ENCODE measurements at places on chromosomes 11 and 22.

DNA sequence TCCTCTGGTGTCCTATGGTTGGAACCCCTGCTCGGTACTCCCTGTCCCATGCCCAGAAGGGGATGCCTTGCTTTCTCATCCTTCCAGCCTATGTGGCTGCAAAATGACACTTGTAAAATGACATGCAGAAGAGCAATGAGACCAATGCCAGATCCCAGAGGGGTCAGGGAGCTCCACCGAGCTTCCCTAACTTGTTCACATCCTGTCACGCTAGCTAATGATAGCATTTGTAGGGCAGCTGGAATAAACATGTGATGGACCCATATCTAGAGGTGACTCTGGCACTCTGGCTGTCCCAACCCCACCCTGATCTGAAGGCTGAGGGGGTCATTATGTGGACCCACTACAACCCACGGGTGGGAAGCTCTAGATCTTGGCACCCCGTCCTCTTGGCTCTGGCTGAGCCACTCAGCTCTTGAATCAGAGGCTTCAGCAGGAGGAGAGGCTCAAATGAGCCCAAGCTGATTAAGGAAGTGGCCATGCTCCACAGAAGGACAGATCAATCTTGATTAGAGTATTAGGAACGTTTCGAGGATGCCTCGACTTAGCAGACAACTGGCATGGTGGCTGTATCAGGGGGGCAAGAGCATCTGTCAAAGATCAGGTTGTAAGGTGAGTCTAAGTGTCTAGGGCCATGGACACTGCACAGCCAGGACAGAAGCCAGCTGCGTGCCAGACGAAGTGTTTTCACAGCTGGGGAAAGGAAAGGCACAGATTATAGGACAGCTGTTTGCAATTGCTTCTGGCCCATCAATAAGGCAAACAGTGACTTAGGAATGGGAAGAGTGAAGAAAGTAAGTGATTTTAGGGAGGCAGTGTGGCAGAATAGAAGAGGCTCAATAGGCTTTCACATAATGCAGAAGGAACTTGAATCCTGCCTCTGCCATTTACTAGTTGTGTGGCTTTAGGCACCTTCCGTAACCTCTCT lies 182.8 kb downstream of the KIRREL3 start:
- DNase-seq, result no peak

DNA sequence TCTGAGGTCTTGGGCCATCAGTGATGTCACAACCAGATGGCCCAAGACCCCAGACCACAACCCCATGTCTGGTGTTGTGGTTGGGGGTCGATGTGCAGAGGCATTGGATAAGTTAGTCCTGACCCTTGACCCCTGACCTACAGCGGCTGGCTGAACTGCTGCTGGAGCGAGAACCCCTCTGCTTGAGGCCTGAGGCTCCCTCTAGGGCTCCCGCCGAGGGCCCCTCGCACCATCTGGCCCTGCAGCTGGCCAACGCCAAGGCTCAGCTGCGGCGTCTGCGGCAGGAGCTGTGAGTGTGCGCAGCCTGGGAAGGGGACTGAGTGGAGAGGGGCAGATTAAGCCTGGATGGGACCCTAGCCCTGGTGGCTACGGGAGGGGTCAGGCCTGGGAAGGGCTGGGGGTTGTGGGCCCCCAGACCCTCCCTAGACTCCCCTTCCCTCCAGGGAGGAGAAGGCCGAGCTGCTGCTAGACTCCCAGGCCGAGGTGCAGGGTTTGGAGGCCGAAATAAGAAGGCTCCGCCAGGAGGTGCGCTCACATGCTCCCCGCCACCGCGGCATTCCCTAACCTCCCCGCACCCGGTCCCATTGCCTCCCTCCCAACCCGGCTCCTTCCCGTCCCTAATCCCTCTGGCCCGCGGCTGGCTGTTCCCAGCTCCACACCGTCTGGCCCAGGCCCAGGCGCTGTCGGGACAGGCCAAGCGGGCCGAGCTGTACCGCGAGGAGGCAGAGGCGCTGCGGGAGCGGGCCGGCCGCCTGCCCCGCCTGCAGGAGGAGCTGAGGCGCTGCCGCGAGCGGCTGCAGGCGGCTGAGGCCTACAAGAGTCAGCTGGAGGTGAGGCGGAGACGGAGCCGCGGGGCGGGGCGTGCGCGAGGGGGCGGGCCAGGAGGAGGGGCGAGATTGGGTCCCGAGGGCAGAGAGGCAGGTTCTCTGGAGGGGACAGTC lies 2.1 kb downstream of the CCDC88B start:
- peak; percentile 98 for DNase-seq

DNA sequence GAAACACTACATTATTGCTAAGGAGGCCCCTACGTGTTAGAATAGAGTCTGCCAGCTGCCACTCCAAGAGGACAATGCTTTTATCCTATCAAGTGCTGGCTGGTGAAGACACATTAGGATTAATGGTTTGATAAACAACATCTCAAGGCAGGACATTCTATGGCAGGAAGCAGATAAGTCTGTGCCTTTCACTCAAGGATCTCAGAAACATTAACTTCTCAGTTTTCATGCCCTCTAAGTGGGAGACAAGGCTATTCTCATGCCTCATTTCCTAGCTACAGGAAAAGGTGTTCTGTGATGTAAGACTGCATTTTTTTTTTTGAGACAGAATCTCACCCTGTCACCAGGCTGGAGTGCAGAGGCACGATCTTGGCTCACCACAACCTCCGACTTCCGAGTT lies 23.5 kb upstream of the TIMP3 start:
- DNase-seq, result no peak

GRCh38 chr11:108887436-108888238 lies 222.8 kb downstream of the DDX10 start:
- DNase-seq, result no peak

GRCh38 chr11:35786188-35786587 lies 123.6 kb downstream of the TRIM44 start:
- DNase-seq, result no peak

DNA sequence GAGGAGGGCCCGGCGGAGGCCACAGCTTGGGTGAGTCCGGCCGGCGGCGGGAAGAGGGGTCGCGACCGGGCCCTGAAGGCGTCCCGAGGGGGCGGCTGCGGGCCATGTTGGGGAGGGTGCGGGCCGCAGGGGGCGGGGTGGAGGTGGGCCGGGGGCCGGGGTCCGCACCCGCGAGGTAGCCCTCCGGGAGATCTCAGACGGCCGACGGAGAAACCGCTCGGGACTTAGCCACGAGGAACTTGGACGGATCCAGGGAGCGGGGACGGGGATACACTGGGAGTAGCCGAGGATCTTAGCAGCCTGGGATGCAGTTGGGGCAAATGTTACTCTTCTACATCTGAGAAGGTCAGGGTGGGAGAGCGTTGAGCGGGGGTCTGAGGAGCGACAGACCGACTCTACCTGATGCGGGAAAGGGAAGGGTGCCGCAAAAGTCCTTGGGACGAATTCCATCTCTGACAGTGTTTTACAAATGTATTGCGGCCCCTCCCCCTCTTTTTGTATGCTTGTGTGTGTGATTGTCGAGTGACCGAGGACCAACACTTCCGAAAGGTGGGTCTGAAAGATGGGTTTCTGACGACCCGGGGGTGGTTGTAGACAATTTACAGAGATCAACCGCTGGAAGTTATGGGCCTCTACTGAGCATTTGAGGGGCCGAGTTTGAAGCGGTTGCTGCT lies 658 bp downstream of the STIP1 start:
- peak; percentile 72 for DNase-seq

DNA sequence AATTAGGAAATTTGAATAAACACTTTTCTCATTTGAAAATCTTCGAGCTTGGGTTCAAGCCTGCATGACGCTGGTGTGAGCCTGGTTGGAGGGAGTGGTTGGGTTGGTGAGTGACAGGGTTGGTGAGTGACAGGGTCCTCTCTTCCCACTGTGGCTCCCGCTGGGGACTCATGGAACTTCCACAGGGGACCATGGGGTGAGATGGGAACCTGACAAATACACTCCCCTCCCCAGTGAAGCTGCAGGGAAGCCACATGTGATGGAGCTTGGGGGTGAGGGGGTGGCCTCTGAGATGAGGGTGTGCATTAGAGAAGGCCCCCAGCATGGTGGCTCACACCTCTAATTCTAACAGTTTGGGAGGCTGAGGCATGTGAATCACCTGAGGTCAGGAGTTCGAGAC lies 66.8 kb downstream of the RTL6 start:
- no peak for DNase-seq

All from activated CD8-positive, alpha-beta memory T cell treated with anti-CD3 and anti-CD28 coated beads, Interleukin-2, amount 50 U/mL, for 48 hours (primary cell).